ENCODE measurements at places on chromosomes 11 and 22. TPM values are rescaled to one million over a fixed set of nuclear protein-coding genes. Genes with fewer than 3 reads are reported as not detected.

Gene FOXRED1
- 62.4 TPM for total RNA-seq

Gene CEP126
- total RNA-seq, result 5.9 TPM

Gene C11orf87
- total RNA-seq, result not detected

Gene F2
- total RNA-seq, result 0.48 TPM

Gene NLRP14
- total RNA-seq, result 6.4 TPM

Gene SCN2B
- total RNA-seq, result not detected

Gene CTSW
- total RNA-seq, result not detected

Gene ROM1
- 1.2 TPM for total RNA-seq

Gene C11orf86
- not detected for total RNA-seq

Gene TUBA8
- total RNA-seq, result 2.0 TPM

Gene TAGLN
- total RNA-seq, result 6.4 TPM

Gene TMPRSS13
- 1.1 TPM for total RNA-seq

Gene MYRF
- total RNA-seq, result 1.1 TPM

- DNase-seq, result no peak
These were observed 899.3 kb upstream of the RAG2 start for GRCh38 chr11:37497326-37497725.

GRCh38 chr11:62560566-62561103 is 13.1 kb downstream of the EEF1G start:
- DNase-seq, result peak; percentile 47

DNA sequence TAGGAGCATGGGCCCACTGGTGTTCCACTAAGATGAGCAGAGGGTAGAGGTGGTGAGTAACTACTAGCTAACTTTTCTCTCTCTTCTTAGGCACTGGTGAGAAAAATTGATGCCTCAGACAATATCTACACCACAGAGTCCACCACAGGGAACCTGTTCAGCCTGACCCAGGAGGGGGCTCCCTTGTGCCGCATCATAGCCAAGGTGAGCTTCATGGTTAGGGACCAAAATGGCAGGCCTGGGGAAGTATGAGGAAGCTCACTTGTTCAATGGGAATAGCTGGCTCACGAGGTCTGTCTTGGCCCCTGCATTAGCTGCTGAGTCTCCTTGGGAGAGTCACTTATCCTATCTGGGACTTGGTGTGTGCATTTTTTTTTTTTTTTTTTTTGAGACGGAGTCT is 75.9 kb downstream of the INSC start:
- DNase-seq, result no peak

- peak; percentile 41 for DNase-seq
These were observed 14.5 kb downstream of the ACP2 start for GRCh38 chr11:47233989-47234668.

DNA sequence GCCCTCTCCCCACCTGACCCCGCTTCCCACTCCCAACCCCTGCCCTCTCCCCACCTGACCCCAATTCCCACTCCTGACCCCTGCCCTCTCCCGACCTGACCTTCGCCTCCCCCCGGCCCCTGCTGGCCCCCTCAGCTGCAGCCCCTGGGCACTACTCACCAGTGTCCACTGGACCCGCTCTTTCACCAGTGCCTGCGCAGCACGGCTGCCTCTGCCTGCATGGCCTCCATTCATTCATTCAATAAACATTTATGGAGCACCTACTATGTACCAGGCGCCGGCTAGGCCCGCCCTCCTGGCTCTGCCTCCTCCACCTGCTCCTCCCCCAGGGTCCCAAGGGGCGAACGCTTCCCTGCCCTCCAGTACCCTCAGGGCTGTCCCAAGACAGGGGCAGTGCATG is 42.6 kb downstream of the ELFN2 start:
- DNase-seq, result no peak

DNA sequence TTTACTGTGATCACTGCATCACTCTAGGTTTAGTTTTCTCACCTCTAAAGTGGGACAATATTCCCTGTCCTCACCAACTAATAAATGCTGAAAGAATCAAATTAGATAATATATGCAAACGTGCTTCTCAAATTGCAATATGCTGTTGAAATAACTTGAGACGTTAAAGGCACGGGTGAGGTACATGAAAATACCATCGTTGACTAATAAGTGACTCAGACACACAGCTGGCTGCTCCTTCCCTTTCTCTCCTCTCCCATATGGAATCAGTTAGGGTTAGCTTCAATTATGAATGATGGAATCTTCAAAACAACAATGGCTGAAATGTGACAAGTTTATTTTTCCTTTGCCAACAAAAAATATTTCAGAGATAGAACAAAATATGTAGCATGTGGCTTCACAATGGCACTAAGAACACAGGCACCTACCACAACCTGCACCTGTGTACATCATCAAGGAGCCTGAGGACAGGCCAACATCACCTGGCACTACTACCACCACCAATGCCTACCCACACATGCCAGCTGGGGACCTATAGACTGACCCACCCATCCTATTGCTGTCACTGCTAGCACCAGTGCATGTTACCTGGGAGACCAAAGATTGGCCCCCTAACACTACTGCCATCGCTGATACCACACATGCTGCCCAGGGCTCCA is 13.7 kb downstream of the GDPD4 start:
- DNase-seq, result no peak

DNA sequence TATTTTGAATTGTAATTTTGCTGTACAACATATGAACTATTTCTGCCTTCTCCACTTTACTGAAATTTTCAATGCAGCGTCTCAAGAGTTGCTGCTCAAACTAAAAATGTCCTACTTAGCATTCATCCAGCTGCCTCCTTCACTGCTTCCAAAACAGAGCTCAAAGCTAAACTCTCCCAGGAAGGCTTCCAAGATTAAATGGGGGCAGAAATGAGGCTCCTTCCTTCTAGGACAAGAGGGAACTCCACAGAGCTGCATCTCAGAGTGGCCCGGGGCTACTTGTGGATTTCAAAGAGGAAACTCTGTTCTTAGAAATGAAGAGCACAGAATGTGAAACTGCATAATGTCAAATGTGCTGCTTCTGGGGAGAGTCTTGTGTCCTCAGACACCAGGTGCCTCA is 295.9 kb upstream of the NCAM1 start:
- no peak for DNase-seq

DNA sequence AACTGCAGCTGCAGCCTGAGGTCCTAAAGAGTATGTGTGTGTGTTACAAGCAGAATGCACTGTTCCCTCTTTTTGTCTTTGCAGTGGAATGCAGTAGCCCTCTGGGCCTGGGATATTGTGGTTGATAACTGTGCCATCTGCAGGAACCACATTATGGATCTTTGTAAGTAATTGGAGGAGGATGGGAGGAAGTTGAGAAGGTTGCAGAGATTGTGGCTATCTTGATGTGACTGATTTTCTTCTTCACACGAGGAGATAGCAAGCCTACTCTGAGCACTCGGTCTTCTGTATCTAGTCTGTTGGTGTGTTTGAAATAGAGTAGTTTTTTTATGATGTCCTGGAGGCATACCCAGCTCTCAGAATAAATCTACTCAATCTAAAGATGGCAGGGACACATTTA is 2.3 kb downstream of the RBX1 start:
- no peak for DNase-seq

- no peak for DNase-seq
These were observed 95.5 kb downstream of the SIK3 start for GRCh38 chr11:117002639-117003299.

DNA sequence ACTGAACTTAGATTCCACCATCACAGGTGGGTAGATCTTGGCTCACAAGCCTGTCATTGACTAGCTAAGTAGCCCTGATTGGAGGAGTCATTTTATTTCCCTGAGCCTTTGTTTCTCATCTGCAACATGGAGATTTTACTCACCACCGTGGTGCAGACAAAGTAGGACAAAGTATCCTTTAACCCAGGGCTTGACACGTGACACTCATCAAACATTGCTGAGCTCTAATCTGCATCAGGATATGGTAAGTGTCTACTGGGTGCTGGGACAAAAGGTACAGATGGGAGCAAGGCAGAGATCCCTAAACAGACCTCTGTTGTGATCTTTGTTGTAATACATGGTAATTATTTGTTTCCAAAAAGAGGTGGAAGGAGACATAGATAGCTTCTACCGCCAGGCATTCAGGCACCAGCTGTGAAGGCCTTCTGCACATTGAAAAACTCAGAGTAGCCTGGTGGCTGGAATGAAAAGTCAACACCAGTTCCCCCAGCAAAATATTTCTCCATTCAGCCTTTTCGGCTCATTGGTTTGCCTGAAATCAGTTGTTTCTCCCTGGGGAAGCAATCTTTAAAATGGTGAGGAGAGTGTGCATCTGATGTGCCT is 18.3 kb upstream of the MICAL2 start:
- no peak for DNase-seq

DNA sequence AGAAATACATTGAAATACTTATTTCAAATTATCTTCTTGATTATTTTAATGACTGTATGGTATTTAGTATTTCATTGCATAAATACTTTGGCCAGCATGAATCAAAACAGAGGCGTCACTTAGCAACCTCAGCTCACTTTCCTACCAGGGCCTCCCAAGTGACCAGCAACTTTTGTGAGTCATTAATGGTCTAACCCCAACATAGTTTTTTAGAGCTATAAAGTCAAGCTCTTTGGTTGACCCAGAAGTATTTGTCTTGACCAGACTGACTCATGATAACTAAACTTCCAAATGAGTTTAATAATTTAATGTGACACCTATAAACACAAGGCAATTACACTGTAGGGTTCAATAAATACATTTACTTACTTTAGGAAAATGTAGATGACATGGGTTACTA is 27.9 kb upstream of the RBMXL2 start:
- DNase-seq, result no peak

GRCh38 chr11:117872420-117872961 is 4.0 kb downstream of the FXYD6 start:
- DNase-seq, result no peak

GRCh38 chr11:12809864-12810567 is 135.8 kb downstream of the TEAD1 start:
- DNase-seq, result no peak

GRCh38 chr11:9823439-9823838 is 159.6 kb downstream of the SWAP70 start:
- no peak for DNase-seq

DNA sequence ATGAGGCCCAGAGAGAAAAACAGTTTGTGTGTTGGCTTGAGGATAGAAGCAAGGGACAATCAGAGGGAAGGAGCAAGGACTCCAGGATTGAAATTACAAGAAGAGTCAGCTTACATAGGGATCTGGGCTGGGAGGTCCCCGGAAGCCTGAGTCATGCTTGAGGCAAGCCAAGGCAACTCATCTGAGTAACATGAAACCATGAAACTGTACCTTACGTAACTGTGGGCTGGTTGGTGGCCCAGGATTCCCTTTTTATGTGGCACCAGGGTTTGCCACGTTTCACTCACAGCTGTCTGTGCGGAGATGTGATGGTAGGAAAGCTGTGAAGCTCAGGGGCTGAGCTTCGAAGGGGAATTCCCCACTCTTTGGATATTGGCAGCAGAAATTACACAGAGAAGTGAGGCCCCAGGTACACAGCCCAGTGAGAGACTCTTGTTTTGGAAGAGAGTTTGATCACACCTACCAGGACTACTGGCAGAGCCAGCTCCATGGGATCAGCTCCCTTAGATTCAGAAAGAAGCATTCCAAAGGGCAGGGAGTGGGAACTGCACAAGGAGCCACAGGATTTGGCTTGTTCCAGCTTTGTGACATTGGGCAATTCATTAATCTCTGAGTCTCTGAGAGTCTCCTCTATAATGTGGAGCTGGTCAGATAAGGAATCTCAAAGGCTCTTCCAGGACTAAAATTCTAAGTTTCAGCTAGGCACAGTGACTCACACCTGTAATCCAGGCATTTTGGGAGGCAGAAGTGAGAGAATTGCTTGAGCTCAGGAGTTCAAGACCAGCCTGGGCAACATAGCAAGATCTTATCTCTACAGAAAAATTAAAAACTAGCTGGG is 7.8 kb downstream of the SLC5A1 start:
- DNase-seq, result no peak

- DNase-seq, result no peak
These were observed 8.0 kb downstream of the SF3B2 start for GRCh38 chr11:66059966-66060680.

DNA sequence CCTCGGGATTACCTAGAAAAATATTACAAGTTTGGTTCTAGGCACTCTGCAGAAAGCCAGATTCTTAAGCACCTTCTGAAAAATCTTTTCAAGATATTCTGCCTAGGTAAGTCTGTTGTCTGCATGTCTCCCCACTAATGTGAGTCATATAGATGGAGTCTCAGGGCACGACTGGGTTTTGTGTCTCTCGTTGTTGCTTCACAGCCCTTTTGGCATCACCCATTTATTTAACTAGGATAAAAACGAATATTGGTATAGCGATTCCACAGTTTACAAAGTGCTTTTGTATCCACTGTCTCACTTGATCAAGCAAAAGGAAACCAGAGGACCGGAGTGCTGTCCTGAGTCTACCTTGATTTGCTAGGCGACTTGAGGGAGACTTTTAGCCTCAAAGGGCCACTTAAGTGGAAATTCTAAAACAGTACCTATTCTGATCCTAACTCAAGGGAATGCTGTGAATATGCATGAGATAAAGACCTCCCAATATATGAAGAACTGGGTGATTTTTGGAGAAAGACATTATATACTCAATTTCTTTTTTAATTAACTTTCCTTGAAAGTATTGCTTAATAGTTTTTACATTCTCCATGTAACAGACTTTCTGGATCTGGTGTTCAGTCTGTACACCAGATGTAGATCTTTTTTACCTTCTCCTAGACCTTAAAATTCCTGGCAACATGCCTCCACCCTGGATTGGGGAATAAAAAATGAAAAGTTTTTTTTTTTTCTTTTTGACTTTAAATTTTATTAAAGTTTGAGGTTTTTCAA is 590 bp downstream of the NNMT start:
- DNase-seq, result no peak

GRCh38 chr11:65844231-65844872 is 10.6 kb downstream of the SNX32 start:
- no peak for DNase-seq

DNA sequence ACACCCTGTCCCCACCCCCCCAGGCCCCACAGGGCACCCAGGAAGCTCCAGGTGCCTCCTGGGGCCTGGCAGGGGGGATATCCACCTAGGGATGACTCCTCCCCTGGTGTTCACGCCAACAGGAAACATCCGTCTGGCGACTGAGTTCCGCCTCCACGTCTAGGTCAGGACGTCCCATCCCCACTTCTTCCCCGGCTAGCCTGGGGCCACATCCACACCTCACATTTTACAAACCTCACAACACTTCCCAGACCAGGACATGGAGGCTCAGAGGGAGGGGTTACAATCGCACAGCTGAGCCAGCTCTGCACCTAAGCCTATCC is 21.0 kb downstream of the MAFF start:
- DNase-seq, result no peak

DNA sequence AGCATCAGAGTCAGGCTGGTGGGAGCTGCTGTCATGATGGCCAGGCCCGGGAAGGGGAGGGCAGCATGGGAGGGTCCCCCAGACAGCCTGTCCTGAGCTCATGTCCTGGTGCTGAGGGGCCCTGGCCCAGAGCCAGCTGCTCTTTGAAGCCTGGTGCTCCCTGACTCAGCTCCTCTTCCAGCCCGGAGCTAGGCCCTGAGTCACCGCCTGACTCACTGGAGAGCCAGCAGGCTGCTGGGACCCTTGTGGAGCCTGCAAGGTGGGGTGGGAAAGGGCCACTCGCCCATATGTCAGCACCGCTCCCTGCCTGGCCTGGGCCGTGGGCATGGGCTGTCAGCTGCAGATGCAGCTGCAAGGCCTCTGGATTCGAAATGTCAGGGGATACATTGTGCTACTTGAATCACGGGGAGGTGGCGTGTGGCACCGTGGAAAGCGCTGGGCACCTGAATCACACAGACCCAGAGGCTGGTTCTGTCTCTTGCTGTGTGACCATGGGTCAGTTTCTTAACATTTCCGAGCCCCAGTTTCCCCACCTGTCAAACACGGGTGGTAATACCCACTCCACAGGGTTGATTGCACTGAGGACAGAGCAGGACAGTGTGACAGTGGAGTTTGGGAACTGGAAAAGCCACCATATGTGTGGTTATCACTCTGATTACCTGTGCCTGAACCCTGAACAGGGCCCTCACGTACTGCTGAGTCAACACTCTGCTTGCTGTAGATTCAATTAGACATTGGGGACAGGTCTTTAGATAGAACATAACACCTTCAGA is 4.4 kb downstream of the CACNA1I start:
- DNase-seq, result no peak
